ENCODE measurements at places on chromosomes 6 and 20.

DNA sequence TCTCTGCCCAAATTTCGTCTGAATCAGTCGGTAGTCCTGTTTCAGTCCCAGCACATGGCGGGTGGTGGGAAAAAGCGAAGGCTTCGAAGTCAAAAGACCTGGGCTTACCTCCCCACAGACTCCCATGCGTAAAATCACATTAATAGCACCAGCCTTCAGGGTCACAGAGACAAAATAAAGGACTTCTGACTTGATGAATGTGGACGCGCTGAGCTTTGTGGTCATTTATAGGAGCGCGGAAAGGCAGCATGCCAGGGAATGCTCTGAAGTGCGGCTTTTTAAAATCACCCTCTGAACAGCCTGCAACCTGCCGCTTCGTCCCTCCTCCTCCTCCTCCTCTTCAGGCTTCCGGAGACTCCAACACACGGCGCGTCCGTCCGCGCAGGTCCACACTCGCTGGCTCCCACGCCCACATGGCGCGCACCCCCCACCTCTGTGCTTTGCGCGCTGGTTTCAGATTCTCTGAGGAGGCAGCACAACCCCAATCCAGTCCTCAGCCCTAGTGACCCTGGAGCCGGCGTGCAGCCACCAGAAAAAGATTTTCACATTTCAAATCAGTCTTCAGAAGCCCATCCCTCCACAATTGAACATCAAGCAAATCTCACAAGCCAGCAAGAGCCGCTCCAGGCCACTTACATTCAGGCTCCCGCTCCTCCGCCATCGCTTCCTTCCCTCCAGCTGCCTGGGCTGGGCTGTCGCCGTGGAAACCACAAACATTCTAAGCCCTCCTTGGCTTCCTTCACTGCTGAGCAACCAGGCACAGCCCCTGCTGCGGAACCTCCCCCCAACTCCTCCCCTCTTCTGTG lies at the start of gene C6orf118:
Gene C6orf118 (minus strand): TSS at position 680 of the 806 bp plus-strand sequence. CDS start 19 bp downstream, at position 661.
- DNase-seq = peak; percentile 74

GRCh38 chr6:11527274-11527870 lies 10.2 kb upstream of the TMEM170B start:
- DNase-seq = no peak

DNA sequence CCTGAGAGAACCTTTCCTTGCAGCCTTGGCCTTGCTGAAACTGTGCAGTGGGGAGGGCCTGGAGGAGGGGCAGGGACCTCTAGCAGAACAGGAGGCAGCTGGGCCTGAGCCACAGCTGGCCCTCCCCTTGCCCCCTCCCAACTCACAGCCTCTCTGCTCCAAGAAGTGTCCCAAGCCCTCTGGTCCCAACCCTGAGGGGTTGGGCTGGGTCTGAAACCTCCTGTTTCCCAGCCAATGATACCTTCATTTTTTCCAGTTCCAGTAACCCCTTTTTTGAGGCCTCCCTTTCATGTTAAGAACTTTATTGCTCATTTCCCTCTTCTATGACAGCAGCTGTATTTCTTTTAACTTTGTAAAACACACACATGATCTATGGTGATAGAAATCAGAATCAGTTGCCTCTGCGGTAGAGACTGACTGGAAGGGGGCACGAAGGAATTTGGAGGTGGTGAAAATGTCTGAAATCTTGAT lies 17.9 kb upstream of the ARMC12 start:
- no peak for DNase-seq

GRCh38 chr6:42762950-42763349 lies 17.0 kb upstream of the TBCC start:
- no peak for DNase-seq

GRCh38 chr6:124066946-124067552 lies 263.4 kb downstream of the NKAIN2 start:
- DNase-seq = no peak

DNA sequence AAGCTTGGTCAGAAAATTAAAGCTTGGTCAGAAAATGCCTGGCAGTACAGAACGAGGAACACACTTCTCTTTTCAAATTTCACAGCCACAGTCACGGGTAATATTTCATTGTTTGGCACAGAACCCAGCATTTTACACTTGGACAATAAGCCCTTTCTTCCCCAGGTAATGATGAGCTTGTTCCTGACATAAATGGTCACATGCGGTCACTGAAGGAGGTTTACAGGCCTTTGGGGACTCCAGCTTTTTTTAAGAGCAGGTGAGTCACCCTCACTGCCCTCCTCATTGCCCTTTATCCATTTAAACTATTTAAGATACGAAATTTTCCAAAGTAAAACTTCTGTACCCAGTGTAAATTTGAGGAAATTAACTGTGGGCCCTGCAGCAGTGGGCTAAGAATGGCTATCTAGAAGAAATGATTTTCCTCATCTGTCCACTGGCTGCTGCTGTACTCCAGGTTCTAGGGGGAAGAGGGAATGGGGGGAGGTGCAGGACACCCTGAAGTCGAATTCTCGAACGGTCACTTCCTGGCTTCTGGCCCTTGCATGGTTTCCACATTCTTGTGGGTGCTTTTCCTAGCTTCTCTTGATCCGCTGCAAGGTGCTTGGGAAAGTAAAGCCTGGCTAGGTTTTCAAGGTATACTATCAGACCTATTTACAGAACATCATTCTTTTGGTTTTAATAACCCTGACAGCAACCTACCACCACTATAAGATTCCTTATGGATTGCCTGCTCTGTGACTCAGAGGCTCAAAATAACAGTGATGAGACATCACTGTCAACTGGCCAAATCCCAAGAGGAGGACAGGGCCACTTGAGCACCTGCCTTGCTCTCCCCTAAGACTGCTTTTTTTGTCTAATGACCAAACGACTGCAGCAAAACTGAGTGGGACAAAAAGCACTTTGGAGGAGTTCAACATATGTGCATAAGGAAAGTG lies 75.8 kb downstream of the PREP start:
- no peak for DNase-seq

DNA sequence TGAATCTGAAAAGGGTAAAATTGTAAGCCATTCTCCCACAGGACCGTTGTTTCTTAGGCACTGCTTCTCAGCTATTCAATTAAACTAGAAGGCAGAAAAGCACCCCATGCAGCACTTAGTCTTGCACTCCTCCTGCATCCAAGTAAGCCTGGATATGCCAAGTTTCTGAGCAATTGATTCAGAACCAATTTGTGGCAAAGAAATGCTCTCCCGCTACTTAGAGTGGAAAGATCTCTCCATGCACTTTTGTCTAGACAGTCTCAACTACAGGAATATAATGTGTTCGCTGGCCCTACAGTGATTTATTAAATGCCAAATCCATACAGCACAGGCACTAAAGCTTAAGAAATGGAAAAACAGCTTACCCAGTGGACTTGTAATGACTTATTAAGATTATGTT lies 338.5 kb downstream of the HACE1 start:
- DNase-seq = no peak
